ENCODE measurements at places on chromosomes 2 and 18.

DNA sequence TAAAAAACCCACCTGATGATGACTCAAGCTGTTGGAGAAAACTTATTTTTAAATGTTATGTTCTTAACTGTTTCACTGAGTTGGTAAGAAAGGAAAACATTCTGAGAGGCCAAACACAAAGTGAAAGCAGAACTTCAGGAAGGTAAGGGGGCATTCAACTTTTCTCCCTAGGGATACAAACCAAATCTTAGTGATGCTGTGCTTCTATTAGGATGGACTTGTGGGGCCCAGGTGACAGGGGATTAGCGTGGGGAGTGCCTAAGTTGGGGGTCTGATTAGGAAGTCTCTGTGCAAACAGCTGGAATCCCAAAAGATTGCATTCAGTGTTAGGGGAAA is 18.5 kb downstream of the PDCL3 start:
- no peak for DNase-seq

GRCh38 chr2:189555232-189555631 is 25.4 kb downstream of the SLC40A1 start:
- no peak for DNase-seq

DNA sequence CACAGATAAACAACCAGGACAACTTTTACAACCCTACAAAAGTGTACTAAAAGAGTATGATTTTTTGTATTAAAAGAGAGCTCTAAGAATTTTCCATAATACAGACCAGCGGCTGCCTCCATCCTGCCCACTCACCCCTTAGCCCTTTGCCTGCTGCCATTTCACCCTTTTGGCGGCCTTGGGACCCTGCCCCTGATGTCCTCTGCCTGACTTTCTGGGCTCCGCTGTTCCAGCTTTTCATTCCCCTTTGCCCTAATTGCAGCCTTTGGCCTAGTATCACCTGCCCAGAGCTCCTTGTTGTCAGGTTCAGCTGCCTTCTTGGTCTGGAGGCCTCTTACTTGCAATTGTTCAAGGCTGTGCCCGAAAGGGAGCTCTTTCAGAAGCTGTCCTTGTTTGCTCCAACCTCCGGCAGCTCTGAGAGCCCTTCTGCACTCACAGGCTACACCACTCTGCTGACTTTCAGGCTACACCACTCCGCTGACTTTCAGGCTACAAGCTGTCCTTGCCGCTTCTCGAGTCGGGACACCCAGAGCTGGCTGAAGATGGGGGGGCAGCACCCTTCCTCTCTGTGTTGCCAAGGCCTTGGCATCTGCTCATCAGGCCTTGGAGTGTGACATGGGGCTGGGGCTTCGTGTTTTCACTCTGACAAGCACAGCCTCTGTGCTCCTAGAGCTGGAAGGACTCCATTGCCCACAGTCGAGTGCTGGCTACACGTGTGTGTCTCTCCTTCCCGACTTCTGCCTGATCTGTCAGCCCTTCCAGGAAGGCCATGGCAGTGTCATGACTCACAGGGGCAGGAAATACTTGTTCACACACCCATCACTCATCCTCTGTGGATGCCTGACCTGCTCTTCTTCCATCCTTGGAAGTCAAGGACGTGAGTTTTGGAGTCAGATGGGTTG is 43.1 kb upstream of the HDAC4 start:
- no peak for DNase-seq

DNA sequence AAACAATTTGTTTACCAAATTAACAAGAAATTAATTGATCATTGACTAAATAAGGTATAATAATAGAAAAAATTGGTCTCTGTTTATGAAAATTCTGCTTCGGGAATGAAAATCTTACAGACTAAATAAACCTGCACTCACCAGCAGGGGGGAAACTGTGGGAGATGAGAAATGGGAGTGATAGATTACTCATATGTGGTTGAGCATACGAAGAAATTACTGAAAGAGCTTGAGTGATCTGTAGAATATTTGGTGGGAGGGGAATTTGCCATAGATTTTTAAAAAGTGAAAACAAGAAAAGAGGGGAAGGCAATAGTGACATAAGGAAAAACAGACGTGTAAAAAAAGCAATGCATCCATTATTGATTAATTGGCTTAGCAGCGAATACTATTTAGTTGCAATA is 2.2 kb downstream of the HMSD start:
- no peak for DNase-seq

DNA sequence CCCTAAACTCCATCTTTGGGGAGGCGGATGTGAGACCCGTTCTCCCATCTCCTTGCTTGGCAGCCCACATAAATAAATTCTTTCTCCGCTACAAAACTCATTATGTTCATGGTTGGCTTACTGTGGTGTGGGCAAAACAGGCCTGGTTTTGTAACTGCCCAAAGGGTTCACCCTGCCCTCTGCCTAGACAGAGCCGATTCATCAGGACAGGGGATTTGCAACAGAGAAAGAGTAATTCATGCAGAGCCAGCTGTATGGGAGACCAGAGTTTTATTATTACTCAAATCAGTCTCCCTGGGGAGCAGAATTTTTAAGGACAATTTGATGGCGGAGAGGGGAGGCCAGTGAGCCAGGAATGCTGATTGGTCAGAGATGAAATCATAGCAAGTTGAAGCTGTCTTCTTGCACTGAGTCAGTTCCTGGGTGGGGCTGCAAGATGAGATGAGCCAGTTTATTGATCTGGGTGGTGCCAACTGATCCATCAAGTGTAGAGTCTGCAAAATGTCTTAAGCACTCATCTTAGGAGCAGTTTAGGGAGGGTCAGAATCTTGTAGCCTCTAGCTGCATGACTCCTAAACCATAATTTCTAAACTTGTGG is 8.4 kb upstream of the RNF125 start:
- DNase-seq = no peak

- no peak for DNase-seq
These were observed 553 bp downstream of the TIGD1 start for GRCh38 chr2:232549655-232550353.

DNA sequence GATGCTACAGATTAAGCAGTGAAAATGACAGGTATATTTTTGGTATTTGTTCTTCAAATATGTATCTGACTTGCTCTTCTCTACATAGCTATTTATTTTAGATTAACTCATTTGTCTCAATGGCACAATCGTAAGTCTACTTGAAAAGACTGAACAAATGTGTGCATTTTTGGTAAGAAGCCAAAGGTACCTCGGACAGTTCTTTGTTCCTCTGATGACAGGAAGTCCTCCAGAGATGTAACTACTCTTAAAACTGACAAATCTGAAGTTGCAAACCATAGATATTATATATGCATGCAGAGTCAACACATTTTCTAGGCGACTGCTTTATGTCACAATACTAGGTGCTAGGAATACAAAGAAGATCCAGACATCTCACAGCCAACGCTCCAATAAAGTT is 36.7 kb downstream of the NDUFAF7 start:
- no peak for DNase-seq

- DNase-seq = no peak
These were observed 55.8 kb upstream of the MGAT5 start for GRCh38 chr2:134198006-134198634.

DNA sequence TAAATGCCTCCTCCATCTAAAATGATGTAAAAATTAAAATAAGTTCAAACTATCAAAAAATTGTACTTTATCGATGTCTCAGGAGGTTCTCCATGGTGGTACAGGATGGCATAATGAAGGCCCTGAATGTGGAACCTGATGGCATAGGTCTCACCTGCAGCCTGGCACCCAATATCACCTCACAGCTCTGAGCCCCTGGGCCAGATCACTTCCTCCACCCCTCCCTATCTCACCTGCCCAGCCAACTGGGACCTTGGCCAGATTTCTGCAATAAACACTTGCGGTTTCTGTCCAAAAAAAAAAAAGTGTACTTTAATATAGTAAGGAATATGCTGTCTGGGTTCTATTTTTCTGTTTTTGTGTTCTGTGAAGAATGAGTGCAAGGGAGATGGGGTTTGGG is 6.7 kb upstream of the RBM45 start:
- DNase-seq = no peak

Data from Peyer's patch (tissue), 4 donors.